NCI-H345 (cell line): ENCODE measurements at places on chromosomes 3 and 15.

DNA sequence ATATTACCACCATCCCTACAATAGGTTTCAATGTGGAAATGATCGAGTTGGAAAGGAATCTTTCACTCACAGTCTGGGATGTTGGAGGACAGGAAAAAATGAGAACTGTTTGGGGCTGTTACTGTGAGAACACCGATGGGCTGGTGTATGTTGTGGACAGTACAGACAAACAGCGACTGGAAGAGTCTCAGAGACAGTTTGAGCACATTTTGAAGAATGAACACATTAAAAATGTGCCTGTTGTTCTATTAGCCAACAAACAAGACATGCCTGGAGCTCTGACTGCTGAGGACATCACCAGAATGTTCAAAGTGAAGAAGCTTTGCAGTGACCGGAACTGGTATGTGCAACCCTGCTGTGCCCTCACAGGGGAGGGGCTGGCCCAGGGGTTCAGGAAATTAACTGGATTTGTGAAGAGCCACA, 510 bp downstream of the ARL14 start:
- no peak for DNase-seq

GRCh38 chr3:85433319-85433718, 474.5 kb downstream of the CADM2 start:
- DNase-seq = no peak

GRCh38 chr3:193809106-193809505, 216.1 kb downstream of the OPA1 start:
- DNase-seq = no peak

GRCh38 chr15:75648156-75649000, 666 bp downstream of the SNX33 start:
- no peak for DNase-seq

GRCh38 chr15:63701365-63701764, 104.2 kb downstream of the FBXL22 start:
- DNase-seq = no peak

- DNase-seq = no peak
Measured at GRCh38 chr3:156964577-156964976, 138.4 kb downstream of the LEKR1 start.

DNA sequence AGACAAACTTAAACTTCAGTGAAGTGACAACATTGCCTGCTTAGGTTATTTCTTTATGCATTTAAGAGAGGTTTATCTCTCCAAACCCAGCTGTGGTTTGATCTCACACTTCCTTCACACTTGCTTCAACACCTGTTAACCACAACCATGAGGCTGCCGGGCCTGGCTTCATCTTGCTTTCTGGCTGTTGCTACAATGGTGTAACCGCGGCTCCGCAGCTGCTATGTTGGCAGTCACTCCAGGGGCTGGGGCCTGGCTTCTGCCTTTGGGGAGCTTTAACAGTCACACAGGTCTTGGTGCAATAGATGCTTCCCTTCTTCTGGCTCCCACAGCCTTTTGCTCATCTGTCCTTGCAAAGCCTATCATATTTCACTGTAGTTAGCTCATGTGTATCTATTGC, 72.9 kb upstream of the MNS1 start:
- DNase-seq = no peak

DNA sequence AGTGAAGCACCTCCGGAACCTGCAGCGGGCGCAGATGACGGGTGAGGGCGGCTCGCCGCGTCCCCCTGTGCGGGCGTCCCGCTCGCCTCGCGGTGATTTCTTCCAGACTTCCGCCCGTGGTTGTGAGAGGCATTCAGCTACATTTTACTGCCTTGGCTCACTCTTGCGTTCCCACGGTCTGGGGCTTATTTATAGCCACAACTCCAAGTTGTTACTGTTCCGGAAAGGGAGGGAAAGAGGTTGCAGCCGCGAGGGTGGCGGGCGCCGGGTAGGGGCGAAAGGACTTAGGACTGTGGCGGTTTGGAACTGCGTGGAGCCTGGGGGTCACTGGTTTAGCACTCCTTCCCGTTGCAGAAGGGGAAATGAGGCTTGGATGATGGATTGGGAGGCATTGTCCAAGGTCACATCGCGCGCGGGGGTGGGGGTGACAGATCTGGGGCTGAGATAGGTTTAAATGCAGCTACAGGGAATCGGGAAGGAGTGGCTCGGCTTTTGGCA, 1.1 kb downstream of the HES1 start:
- peak; percentile 60 for DNase-seq

DNA sequence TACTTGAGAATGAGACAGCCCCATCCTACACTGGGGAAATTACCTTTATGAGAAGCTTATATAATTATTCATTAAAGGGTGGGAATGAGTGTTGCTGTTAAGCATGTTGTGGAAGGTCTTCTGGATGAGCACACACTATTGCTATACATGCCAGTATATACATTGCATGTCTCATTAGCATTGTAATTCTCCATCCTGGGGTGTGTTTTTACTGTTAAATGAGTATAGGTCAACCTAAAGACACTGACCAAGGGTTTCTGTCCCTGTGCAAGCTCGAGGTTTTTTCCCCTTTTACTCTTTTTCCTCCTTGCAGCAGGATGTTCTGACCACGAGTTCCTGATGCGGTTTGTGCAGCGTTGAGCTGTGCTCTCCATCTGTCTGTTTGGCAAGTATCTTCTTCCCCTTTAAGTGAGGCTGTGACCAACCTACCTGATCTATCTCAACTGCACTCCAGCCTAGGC, 7.2 kb upstream of the IVD start:
- DNase-seq = no peak

DNA sequence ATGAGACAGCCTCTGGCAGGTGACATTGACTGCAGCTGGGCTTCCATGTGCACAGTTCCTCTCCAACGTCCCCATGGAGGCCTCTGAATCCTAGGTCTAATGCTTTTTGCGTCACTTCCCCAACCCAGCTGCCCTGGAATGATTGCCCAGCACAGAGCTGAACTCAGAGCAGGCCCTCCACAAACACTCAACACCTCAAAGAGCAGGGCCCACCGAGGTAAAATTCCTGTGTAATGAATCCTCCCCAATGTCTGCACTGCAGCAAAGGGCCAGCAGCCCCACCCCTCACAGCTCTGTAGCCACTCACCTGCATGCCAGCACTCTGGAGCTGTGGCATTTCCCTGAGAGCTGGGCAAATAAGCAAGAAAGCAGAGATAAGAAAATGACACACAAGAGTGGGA, 42.6 kb upstream of the DUSP7 start:
- DNase-seq = no peak

- DNase-seq = no peak
Measured at GRCh38 chr15:77702211-77702957, 69.7 kb upstream of the LINGO1 start.

DNA sequence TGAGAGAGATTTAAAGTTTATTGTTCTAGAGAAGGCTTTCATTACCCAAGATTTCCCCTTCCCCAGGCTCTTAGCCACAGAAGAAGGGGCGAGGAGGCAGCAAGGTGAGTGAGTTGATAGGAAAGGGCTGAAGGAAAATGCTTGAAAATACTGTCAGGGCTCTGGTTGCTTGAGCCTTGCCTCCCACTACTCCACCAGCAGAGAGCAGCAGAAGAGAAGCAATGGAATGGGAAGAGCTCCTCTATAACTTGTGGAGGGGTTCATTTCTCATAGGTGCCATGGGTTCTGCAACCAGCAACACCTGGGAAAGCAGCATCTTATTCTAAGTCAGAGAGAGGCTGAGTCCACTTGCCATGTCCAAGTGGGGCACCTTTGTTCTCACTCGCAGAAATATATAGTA, 184.0 kb upstream of the CNTN6 start:
- no peak for DNase-seq

GRCh38 chr3:53073553-53074365, 27.9 kb upstream of the SFMBT1 start:
- no peak for DNase-seq

GRCh38 chr15:84023636-84024035, 211.9 kb upstream of the GOLGA6L4 start:
- DNase-seq = no peak

DNA sequence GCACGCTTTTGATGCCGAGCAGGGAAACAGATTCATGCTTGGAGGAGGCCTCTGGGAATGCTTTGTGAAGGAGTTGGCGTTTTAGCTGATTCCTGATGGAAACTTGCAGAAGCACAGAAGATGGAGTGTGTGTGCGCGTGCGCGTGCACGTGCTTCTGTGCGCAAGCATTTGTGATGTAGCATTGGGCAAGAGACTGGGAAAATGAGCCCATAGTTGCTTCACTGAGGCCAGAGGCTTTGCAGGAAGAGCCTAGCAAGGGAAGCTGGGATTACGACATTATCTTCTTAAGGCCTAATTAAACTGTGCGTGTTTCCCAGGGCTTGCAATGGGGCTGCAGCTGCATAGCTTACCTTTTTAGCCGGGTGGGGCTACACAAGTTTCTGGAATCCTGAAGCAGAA, 18.1 kb upstream of the AGBL1 start:
- DNase-seq = no peak

GRCh38 chr3:70774641-70775040, 462.2 kb upstream of the MDFIC2 start:
- DNase-seq = no peak

- no peak for DNase-seq
Measured at GRCh38 chr15:25171856-25172687, 217.3 kb downstream of the SNRPN start.

DNA sequence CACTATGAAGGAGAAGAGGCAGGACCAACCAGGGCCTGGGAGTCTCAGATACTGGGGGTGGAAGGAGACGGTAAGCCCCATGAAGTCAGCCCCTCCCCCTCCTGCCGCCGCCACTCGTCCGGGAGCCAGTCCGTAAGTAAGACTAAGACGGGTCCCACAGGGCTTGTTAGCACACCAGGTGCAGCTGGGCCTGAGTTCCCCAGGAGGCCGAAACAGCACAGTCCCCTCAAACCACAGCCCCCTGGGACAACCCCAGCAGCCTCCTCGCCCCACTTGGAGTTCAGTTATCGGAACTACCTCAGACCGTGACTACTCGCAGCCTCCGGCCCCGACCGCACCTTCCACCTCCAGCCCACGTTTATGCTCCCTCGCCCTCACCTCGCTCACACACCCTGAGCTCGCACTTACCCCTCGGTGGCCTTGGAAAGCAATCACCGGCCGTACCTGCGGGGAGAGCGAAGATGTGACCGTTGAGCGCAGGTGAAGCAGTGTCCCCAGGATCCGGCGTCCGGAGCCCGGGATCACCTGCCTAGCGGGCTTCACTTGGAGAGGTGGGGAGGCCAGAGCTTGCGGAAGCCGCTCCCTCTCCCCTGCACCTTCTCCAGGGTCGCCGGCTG, 557 bp downstream of the ELL3 start:
- DNase-seq = peak; percentile 37

DNA sequence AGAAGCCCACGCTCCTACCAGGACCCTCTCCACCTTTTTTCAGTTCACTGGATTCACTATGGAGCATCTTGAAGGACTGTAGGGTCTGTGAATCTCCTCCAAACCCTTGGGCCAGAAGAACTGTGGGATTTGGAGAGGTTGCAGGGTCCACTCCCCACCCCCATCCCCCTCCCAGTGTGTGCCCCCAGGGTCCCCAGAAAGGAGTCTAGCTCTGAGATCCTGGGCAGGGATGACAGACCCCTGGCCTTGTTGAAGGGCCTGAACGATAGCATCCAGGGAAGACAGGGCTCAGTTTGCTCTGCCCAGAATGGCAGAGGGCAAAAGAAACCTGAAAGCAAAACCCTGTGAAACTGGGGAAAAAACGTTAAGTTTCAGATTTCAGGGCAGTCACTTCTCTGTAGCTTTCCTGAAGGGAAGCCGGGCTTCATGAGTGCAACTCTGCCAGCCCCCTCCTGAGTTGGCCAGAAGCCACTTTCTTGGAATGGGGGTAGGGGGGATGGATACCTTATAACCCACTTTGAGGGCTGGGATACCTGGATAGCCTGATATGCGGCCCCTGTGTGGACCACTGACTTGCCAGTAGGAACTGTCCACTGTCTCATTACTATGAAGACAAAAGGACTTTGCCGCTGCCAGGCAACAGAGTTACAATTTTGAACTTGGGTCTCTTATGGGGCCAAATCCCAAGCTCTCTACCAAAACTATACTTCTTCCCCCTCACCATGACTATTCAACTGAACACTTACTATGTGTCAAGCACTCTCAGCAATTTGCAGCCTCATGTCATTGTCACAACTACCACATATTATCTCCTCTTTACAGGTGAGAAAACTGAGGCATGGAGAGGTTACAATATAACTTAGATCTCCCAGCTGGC, 1.6 kb upstream of the CISH start:
- no peak for DNase-seq

GRCh38 chr15:43735416-43735815, 10.8 kb upstream of the PDIA3 start:
- DNase-seq = no peak
